H4 (cell line): ENCODE measurements at places on chromosomes 7 and 10. TPM values are rescaled to one million over a fixed set of nuclear protein-coding genes. Genes with fewer than 3 reads are reported as not detected.
A peak's percentile ranks its signal among the peaks of the same experiment; 100 is the strongest.

GRCh38 chr10:75407713-75408508, 6.3 kb upstream of the ZNF503 start:
- no peak for DNase-seq

- DNase-seq, result no peak
These were observed 172.1 kb downstream of the DIP2C start for GRCh38 chr10:517241-517830.

GRCh38 chr10:26517141-26517867, 79.2 kb downstream of the APBB1IP start:
- DNase-seq, result no peak

- DNase-seq, result peak; percentile 72
These were observed 166.1 kb downstream of the ST7 start for GRCh38 chr7:117119192-117119924.

- no peak for DNase-seq
These were observed 4.5 kb downstream of the SNCG start for GRCh38 chr10:86962981-86963310.

- no peak for DNase-seq
These were observed 113.8 kb upstream of the ADCY1 start for GRCh38 chr7:45460379-45460778.

DNA sequence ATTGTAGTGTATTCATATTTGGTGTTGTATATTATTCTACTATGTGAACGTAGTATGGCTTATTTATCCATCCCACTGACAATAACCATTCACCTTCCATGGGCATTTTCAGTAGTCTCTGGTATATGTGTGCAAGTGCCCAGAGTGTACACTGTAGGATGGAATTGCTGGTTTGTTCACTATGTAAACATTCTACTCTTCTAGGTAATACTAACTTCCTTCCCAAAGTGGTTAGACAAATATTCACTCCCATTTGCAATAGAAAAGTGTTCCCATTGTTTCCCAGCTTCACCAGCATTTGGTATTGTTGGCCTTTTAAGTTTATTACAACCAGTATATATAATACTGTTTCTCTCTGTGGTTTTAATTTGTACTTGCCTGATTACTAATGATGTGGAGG, 153.7 kb downstream of the C7orf25 start:
- no peak for DNase-seq

DNA sequence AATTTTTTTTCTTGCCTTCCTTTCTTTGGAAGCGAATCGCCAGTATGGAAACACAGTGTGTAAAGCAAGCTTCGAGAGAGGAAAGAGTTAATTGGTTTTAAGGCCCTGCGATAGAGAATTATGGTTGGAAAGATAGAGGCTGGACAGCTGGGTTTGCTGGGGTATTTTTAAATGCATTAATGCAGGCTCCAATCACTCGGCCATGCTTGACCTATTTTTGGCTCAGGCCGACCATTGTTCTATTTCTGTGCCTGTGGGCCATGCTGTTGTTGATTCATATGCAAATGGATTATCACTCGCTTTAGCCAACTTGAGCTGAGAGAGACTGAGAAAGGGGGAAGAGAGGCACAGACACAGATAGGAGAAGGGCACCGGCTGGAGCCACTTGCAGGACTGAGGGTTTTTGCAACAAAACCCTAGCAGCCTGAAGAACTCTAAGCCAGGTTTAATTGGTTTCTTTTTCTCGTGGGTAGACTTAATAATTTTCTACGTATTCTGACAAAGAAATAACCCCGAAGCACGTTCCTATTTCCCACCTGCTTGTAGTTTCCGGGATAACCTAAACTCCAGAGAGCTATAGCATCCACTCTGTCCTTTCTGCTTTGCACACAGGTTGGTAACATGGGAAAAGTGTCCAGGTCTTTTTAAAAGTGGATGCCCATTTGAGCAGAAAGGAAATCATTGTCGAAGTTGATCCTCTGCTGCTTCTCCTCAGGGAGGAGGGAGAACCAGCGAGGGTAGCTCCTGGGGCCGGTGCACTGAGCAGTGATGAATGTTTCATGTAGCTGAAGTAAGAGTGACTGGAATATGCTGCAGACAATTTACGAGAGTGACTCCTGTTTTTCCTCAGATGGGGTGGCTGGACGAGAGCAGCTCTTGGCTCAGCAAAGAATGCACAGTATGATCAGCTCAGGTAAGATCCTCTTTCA, at the start of gene HDAC9:
Gene HDAC9, plus strand, starts transcription at position 338 of the 929 bp plus-strand sequence. Its CDS starts 554 bp downstream, at position 892.
- peak; percentile 41 for DNase-seq

DNA sequence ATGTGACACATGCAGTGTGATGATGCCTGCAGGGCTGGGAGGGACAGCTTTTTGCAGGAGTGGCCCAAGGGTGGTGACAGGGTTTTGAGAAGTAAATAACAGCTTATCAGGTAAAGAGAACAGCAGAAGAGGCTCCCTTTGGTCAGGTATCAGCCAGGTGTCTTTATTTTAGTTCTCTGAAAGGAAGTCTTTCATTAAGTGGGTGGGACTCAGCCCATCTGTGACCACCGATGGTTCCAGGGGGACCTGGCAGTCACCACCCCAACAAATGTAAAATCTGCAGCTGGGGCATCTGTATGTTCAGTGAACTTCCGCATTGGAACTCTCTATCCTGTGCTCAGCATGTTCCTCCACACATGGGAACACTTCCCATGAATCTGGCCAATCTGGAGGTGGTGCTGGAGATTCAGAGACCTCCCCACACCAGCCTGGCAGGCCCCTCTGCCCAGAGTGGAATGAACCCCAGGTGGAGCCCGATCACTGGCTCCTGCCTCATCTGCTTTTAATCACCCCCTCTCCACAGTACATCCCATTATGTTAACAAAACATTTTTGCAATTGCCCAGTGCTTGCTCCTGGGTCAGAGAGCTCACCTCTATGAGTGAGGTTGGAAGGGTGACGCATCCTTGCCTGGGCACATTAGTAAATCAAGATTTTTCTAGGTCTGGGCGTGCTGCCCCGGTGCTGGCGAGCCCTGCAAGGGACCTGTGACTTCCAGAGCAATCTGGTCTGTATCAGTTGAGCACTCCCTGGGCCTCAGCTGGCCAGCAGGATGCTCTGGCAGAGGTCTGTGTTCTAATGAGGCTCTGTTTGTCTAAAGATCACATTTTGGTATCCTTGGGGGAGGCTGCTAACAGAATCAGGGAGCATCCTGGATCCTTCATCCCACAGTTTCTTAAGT, 140.4 kb upstream of the GDF10 start:
- DNase-seq, result no peak

- DNase-seq, result no peak
These were observed 281.7 kb downstream of the PHTF2 start for GRCh38 chr7:78080241-78080640.

DNA sequence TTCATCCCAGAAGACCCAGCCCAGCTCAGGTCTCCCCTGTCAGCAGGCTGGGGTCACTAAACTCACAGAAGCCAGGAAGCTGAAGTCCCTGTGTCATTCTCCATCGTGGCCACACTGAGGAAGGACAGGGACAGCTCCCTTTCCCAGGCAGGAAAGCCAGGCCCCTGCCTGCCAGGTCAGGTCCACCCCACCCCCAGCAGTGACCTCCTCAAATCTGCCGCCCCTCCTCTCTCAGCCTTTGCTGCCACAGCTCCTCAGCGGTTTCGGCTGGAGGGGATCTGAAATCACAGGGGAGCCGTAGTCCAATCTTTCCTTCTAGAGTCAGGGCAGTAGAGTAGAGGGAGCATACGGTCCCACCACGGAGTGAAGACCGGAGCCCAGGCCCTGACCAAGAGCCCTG, 150.9 kb upstream of the UNC5B start:
- no peak for DNase-seq

DNA sequence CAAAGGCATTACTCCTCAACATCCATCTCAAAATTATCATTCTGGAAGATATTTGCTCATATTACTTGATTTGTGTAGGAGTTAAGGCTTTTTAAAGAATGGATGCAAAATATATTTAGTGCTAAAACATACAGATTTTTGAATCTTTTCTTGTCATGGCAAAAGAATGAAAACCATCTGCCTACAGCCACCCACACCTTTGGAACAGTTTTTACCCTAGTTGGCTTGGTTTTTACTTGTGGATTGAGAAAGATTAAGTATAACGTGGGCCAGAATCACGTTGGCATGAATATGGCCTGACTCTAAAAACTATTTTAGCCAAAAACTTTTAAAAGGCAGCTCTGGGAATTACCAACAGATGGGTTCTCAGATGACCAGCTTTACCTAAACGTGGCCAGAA, 128.2 kb downstream of the SPAG6 start:
- no peak for DNase-seq

- no peak for DNase-seq
These were observed 20.7 kb upstream of the CACUL1 start for GRCh38 chr10:118775478-118775877.

DNA sequence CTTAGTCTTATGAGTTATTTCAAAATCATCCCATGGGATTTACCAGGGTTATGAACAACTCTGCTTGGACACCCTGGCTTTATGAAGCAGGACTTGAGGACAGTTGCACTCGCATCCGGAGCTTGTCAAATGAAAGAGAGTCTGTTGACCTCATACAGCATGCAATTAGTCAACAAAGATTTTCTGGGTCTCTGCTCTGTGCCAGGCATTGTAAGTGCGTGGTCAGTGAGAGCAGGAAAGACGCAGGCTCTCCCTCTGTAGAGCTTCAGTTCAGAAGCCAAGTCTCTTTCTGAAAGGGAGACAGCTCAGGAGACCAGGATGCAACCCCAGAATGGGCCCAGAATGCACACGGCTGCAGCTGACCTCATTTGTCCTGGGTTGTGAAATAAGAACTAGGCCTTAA, 45.5 kb upstream of the DMBT1 start:
- DNase-seq, result no peak

GRCh38 chr10:84715911-84716310, 387.5 kb downstream of the CCSER2 start:
- DNase-seq, result peak; percentile 8

DNA sequence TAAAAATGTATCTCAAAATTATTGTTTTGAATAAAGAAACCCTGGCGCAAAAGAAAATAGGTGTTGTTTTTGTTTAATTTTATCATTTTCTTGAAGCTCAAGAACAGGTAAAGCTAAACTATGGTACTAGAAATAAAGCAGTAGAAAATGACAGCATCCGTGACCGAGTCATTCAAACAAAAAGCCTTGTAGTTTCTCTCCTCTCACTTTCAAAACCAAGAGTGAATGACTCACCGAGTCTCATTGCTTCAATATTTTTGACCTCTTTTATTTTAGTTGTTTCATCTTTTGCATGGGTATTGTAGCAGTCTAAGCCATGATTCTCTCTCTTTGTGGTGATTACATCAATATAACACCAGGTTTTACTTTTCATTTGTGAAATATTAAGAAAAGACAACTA, 396.5 kb downstream of the POM121L12 start:
- no peak for DNase-seq

GRCh38 chr7:73742753-73743641, 4.4 kb upstream of the ABHD11 start:
- DNase-seq, result no peak

- DNase-seq, result no peak
These were observed 7.0 kb downstream of the DNTT start for GRCh38 chr10:96311180-96311715.

- no peak for DNase-seq
These were observed 76.6 kb downstream of the SEMA3C start for GRCh38 chr7:80842022-80842790.

- no peak for DNase-seq
These were observed 80.2 kb downstream of the RBM20 start for GRCh38 chr10:110724116-110724921.

DNA sequence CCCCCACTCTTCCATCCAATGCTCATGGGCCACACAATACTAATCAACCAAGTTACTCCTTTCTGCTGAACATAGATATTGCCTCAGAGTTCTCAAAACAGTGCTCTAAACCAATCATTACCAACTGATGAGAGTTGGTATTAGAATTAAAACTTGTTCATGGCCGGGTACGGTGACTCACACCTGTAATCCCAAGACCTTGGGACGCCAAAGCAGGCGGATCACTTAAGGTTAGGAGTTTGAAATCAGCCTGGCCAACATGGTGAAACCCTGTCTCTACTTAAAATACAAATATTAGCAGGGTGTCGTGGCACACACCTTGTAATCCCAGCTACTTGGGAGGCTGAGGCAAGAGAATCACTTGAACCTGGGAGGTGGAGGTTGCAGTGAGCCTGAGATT, 8.2 kb downstream of the TM9SF3 start:
- no peak for DNase-seq

DNA sequence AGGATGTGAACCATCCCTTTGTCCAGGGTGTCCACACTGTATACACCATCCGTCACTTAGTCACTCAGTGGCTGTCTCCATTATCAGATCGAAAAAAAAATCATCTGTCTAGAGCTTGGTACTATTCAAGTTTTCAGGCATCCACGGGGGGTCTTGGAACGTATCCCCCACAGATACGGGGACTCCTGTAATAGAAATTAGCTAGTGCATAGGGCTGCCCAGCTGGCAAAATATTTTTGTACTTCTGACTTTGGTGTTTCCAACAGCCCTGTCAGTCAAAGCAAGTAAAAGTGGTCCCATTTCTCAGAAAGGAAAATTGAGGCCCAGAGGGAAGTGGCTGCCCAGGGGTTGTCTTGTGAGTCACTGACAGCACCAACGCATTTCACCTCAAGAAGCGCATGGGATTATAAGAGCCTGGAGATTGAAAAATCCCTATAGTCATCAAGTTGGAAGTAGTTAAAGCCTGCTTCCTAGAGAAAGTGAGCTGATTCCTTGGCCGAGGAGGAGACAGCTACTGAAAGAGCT, 52.1 kb upstream of the SLC29A3 start:
- no peak for DNase-seq

DNA sequence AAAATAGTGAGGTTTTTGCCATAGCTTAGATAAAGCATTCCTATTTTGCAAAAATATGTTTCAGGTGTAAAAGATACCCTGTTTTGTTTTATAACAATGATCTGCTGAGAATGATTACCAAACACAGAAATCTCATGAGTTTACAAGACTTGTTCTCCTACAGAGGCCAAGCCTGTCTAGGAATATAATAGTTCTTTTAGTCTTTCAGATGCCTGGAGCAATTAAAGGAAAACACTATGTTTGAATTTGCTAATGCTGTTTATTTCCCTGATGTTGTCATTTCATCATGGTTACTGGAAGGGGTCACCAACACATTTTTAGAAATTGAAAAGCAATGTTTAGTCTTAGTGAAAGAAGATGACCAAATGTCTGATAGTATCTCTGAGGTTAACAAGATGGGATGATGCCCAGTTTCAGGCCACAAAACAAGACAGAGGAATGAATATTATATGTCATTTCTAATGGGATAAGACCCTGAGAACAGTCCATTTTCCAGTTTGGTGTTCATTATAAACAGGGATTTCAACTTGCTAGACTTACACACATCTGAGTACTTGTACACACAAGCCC, 559.9 kb downstream of the INHBA start:
- no peak for DNase-seq

GRCh38 chr10:84230359-84230758, 5.0 kb upstream of the LRIT2 start:
- DNase-seq, result no peak

- DNase-seq, result peak; percentile 19
These were observed 11.2 kb upstream of the ZNF485 start for GRCh38 chr10:43594944-43595589.

The OR2A5 gene
- not detected in 2 replicates for total RNA-seq

The HHEX gene
- not detected in 2 replicates for total RNA-seq

The EMX2 gene
- total RNA-seq, result not detected in 2 replicates

The SH2B2 gene
- total RNA-seq, result 1.8 and 3.3 TPM in 2 replicates

The ASB13 gene
- 9.1 and 11.3 TPM in 2 replicates for total RNA-seq

The FANK1 gene
- total RNA-seq, result 8.4 and 20.8 TPM in 2 replicates

The KLF14 gene
- 0.64 TPM in 1 of 2 replicates, not detected in the other for total RNA-seq

The APBB1IP gene
- not detected in 2 replicates for total RNA-seq

The NODAL gene
- not detected in 2 replicates for total RNA-seq

The ANK3 gene
- total RNA-seq, result 9.1 and 10.2 TPM in 2 replicates

The OGDHL gene
- total RNA-seq, result 0.37 and 1.1 TPM in 2 replicates

The LEP gene
- total RNA-seq, result not detected in 2 replicates

The PLA2G12B gene
- total RNA-seq, result not detected in 2 replicates

The SLC39A12 gene
- not detected in 2 replicates for total RNA-seq

The HOXA3 gene
- 1.1 and 5.5 TPM in 2 replicates for total RNA-seq

The ADAM12 gene
- total RNA-seq, result 1.3 and 2.0 TPM in 2 replicates
